ENCODE measurements at places on chromosomes 12 and 14. TPM values are rescaled to one million over a fixed set of nuclear protein-coding genes. Genes with fewer than 3 reads are reported as not detected.

The DAO gene
- not detected for total RNA-seq

The ADAMTS20 gene
- total RNA-seq, result not detected

The NANOG gene
- total RNA-seq, result 0.62 TPM

The B4GALNT3 gene
- total RNA-seq, result 2.3 TPM

The ZBTB1 gene
- total RNA-seq, result 36.1 TPM

The HSPA2 gene
- total RNA-seq, result 7.7 TPM

The OAS3 gene
- 33.3 TPM for total RNA-seq

The SERPINA4 gene
- total RNA-seq, result 0.10 TPM

The ADCY6 gene
- 24.1 TPM for total RNA-seq

The DYNC1H1 gene
- 382 TPM for total RNA-seq

The BAG5 gene
- 22.5 TPM for total RNA-seq

The USP44 gene
- 0.10 TPM for total RNA-seq

The VWF gene
- 0.31 TPM for total RNA-seq

GRCh38 chr14:54317391-54317790, 79.4 kb upstream of the CDKN3 start:
- DNase-seq, result no peak

DNA sequence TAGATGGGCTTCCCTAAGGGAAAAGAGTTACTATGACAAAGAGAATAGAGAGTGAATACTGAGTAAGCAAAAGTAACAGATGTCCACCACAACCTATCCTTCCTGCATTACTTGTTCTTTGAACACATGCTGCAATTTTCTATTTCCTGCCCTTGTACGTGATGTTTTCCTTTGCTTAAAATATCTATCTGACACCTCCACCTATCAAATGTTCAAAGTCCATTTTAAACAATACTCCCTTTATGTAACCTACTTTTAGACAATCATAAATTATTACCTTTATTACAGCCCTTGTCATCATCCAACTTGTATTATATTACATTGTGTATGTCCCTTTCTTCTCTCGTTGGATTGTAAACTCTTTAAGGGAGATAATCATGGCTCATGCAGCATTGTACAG, 147.2 kb upstream of the DYRK2 start:
- no peak for DNase-seq

- no peak for DNase-seq
These were observed 129.6 kb upstream of the CDKN3 start for GRCh38 chr14:54267172-54267571.

DNA sequence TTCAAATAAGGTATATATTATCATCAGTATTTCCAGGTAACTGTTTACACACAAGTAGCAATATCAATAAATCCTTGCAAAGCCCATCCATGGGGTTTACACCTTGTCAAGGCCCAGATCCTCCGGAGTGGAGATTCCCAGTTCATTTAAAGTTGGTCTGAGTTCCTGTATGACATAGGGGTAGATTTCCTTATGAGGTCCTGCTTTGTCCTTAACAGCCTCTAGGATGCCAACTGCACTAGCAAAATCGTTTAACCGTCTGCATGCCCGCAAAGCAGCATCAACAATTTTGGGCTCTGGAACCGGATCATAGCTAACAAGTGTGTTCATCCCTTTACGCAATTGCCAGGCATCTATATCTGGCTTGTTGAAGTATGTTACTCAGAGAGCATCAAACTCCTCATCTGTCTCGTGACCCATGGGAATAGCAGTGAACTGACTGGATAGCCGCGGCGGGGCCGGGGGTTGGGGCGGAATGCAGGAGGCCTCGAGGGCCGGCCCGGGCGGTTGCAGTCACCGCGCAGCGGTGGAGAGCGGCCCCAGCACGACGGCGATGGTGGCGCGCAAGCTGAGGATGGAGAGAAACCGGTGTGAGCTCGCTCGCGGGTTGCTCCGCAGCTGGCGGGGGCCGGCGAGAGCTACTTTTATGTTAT, 30.6 kb upstream of the FBXO34 start:
- no peak for DNase-seq

GRCh38 chr12:1877169-1877878, 41.1 kb downstream of the CACNA2D4 start:
- DNase-seq, result no peak

GRCh38 chr14:60002819-60003492, 83.0 kb downstream of the LRRC9 start:
- DNase-seq, result no peak

DNA sequence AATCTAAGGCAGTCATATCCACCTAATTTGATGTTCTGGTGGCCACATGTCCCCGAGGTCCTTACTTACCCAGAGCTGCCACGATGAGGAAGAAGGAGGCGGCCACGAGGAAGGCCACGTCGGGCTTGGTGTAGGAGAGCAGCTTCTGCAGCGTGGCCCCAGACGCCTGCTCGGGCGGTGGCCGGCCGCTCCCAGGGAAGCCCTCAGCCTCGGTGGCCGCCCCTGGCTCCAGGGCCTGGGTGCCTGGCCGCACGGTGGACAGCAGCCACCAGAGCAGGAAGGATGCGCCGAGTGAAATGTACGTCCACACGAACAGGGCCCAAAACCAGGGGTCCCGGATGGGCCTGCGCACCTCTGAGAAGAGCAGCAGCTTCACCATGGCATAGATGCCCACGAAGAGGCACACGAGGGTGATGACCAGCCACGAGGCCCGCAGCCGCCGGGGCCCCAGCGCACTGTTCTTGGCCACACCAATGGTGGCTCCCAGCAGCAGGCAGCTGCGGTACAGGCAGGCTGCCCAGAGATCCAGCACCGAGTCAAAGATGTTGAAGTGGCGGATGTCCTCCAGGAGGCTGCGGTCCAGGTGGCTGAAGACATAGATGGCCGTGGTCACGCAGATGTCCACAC, 6.6 kb downstream of the ABCB9 start:
- DNase-seq, result no peak

GRCh38 chr14:64656986-64657385, 47.2 kb upstream of the PLEKHG3 start:
- no peak for DNase-seq

DNA sequence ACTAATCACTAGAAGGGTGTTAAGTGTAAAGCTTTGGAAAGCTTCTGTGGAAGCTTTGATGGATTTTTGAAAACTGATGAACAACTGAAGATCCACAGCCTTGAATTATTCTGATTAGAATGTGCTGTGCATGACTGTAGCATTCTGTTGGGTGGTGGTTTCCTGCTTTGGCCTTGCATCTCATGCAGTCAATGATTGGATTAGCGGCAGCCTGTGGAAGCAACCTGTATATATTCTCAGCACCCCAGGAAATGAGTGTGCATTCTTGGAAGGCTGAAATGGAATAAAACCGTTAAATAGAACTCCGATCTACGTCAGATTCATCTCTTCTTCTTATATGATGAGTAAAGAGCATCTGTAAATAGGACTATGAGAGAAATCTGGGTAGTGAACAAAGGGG, 120.2 kb downstream of the SLC16A7 start:
- DNase-seq, result no peak

- no peak for DNase-seq
These were observed 11.3 kb upstream of the HRK start for GRCh38 chr12:116892349-116893140.

- no peak for DNase-seq
These were observed 17.3 kb upstream of the GPRC5A start for GRCh38 chr12:12874029-12874428.

GRCh38 chr12:2341871-2342270, 289.1 kb downstream of the CACNA1C start:
- no peak for DNase-seq

DNA sequence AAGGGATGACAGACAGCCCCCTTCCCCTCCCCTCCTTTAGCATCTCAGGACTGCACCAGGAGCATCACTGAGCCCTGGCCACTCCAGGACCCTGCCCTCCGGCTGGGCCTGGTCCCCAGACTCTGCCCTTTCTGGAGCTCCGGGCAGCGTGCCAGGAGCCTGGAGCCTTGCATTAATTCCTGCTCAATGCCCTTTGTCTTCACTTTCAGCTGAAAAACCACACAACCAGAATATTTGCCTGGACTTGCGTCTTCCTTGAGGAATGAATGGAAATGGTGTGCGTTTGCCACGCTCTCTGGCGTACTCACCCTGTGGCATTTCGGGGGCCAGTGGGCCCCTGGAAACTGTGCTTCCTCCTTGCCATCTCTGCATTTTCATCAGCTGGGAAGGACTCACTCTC, 8.5 kb upstream of the RFLNA start:
- no peak for DNase-seq

- no peak for DNase-seq
These were observed 7.5 kb downstream of the CAMKK2 start for GRCh38 chr12:121288986-121289385.

DNA sequence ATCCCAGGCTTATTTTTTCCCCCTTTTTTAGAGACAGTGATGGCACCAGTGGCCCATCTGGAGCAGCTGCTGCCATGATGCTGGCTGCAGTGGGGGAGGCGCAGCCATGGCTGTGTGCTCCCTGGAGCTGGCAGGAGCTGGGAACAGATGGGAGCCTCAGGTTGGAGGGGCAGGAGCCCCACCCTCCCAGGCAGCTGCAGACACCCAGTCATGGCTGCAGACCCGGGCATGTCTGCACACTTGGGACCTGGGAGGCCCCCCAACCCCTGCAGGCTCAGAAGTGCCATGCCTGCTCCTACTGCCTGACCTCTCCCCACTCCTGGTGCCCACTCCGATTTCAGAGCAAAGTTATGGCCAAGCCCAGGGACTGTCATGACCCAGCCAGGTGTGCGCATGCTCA, 25.1 kb downstream of the CDKL1 start:
- no peak for DNase-seq

- no peak for DNase-seq
These were observed 84.1 kb upstream of the PLEKHA5 start for GRCh38 chr12:19045426-19045825.

- DNase-seq, result peak; percentile 15
These were observed 12.2 kb upstream of the ITPR2 start for GRCh38 chr12:26845057-26845666.

DNA sequence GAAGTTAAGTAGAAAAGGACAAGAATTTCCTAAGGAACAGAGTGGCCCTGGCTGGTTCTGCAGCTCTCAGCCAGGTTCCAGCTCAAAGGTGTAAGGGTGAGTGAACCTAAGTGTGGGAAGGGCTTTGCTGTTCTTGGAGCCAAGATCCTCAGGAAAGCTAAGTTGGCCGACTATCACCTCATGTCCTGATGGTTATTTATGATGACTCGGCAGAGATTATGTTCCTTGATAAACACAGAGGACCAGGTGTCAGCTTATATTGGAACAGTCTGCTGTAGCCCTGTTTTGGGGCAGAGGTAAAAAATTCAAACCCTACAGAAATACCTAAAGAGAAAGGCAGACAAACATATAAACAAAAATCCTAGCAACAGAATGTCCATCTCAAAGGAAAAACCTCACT, 128.5 kb downstream of the TBX3 start:
- no peak for DNase-seq

GRCh38 chr12:68007033-68007432, 17.8 kb downstream of the IFNG-AS1 start:
- DNase-seq, result no peak

DNA sequence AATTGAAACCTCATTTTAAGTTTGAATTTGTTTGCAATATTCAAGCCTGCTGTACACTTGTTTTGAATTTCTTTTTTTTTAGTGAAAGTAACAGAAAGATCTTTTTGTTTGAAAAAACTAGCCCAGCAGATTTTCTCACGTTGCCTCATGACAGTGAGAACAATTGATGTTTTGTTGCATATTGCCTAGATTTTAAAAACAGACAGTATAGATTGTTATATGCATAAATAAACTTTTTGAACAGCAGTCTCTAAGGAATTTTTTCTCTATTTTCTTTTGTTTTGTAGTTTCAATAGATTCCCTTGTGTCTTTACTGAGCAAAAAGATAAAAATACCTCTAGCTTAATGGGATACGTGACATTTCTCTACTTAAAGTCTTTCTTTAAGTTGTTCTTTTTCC, 15.4 kb downstream of the OR6C6 start:
- no peak for DNase-seq

GRCh38 chr14:76768671-76769500, 7.6 kb downstream of the VASH1 start:
- no peak for DNase-seq

DNA sequence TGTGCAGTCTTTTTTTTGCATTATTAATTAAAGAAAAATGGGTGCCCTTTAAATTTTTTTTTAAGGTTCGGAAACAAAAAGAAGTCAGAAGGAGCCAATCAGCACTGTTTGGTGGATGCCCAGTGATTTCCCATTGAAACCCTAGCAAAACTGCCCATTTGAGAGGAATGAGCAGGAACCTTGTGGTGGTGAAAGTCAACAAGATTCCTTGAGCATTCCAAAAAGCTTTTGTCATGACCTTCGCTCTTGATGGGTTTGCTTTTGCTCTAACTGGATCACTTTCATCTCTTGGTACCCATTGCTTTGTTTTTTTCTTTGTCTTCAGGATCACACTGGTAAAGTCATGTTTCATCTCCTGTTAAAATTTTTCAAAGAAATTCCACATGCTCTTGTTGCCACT, 54.1 kb downstream of the ADIPOR2 start:
- no peak for DNase-seq

DNA sequence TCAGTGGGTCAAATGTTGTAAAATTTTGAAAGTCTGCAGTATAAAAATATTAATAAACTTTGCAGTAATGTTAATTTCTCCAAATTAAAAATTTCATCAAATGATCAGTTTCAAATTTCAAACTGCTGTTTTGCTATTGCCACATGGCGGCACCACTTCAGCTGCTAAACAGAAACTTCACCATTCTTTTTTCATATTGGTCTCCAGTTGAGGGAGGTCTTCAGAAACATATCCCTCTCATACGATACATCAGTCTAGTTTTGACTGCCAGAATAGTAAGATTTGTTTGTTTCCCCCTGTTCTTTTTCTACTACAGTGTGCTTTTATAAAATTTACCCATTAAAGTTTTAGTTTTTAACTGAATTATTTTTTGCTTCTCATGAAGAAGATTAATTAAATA, 4.2 kb upstream of the TRHDE start:
- DNase-seq, result no peak

GRCh38 chr12:4287325-4288211, 14.0 kb downstream of the CCND2 start:
- no peak for DNase-seq

DNA sequence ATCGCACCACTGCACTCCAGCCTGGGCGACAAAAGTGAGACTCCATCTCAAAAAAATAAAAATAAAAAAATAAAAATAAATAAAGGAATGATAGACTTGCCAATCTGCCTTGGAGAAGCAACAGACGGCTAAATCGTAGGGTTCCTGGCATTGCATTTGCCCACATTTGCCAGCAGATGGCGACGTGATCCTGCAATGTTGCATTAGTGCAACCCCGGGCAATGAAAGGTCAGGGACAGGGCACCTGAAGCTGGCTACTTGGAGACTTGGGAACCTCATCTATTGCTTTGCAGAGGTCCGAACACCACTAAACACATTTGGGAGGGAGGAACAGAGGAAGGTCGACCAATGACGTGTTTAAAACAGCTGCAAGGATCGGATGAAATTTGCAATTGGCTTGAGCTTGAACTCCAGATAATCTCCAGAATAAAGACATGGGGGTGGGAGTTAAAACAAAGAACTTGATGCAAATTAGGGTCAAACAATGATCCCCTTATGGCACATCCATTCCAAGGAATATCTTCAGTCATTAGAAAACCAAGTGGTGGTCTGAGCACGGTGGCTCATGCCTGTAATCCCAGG, 34.6 kb downstream of the SPRING1 start:
- peak; percentile 66 for DNase-seq

GRCh38 chr12:57521525-57522010, 1.1 kb upstream of the MBD6 start:
- DNase-seq, result peak; percentile 30

Data from Panc1 (cell line).